ENCODE measurements at places on chromosomes 5 and 9.

- DNase-seq = no peak
Measured at GRCh38 chr9:86975606-86976005, 28.3 kb upstream of the GAS1 start.

- DNase-seq = no peak
Measured at GRCh38 chr5:124739634-124740025, 6.8 kb downstream of the ZNF608 start.

GRCh38 chr5:173507171-173507570 lies 109.3 kb downstream of the BOD1 start:
- DNase-seq = no peak

- no peak for DNase-seq
Measured at GRCh38 chr9:83111169-83111568, 48.2 kb upstream of the RASEF start.

GRCh38 chr5:136638084-136638483 lies 272.7 kb upstream of the TRPC7 start:
- no peak for DNase-seq

All from thyroid gland (tissue), 4 donors.